ENCODE measurements at places on chromosomes 13 and 19.

DNA sequence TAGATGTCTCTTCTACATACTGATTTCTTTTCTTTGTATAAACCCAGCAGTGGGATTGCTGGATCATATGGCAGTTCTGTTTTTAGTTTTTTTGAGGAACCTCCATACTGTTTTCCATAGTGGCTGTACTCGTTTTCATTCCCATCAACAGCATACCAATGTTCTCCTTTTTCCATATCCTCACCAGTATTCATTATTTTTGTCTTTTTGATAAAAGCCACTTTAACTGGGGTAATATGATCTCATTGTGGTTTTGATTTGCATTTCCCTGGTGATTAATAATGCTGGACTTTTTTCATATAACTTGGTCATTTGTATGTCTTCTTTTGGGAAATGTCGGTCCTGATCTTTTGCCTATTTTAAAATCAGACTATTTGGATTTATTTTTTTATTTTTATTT lies 108.5 kb downstream of the PAN3 start:
- no peak for DNase-seq

DNA sequence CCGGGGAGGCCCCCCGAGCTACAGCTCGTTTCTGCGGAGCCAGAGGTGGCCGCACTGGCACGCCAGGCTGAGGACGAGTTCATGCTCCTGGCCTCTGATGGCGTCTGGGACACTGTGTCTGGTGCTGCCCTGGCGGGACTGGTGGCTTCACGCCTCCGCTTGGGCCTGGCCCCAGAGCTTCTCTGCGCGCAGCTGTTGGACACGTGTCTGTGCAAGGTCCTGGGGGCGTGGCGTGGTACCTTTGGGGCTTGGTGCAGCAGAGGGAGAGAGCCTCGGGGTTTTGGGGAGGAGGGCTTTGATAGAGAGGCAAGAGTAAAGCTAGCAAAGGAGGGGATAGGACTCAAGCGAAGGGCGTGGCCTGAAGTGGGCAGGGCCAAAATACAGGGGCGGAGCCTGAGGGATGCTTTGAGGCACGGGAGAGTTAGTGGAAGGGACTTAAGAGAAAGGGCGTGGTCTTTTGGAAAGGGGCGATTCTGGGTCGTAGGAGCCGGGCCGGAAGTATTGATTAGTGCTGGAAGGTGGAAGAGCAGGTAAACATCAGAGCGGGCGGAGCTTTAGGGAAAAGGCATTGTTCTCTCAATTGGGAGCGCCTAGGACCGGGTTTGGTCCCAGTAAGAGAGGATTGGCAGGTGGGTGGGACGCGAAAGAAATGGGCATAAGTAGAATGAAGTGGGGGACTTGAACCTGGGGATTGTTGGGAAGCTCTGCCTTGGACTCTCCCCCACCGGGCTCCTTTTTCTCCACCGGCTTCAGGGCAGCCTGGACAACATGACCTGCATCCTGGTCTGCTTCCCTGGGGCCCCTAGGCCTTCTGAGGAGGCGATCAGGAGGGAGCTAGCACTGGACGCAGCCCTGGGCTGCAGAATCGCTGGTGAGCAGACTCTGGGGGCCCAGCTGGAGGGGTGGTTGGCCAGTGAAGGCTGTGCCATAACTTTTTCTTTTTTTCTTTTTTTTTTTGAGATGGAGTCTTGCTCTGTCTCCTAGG lies 1.2 kb downstream of the PPM1N start:
- DNase-seq = no peak

DNA sequence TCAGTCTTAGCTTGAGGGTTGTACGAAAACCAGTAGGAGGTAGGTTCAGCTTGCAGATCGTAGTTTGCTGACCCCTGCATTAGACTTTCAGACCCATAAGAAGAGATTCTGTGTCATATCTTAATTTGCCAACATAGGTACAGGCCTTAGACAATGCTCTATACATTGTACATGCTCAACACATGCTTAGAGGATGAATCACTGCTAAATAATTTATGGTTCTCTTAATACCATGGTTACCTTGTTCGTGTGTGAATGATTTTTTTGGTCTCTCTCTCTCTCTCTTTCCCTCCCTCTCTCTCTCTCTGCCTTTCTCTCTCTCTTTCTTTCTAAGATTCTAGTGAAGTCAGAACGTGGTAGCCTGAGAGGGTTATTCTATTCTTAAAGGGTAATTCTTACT lies 112.2 kb downstream of the FGF14 start:
- DNase-seq = no peak

- DNase-seq = no peak
Measured at GRCh38 chr19:16901491-16902175, 12.8 kb downstream of the F2RL3 start.

- no peak for DNase-seq
Measured at GRCh38 chr13:106596275-106596937, 28.5 kb upstream of the ARGLU1 start.

- peak; percentile 67 for DNase-seq
Measured at GRCh38 chr13:103188713-103189326, 122.6 kb upstream of the SLC10A2 start.

DNA sequence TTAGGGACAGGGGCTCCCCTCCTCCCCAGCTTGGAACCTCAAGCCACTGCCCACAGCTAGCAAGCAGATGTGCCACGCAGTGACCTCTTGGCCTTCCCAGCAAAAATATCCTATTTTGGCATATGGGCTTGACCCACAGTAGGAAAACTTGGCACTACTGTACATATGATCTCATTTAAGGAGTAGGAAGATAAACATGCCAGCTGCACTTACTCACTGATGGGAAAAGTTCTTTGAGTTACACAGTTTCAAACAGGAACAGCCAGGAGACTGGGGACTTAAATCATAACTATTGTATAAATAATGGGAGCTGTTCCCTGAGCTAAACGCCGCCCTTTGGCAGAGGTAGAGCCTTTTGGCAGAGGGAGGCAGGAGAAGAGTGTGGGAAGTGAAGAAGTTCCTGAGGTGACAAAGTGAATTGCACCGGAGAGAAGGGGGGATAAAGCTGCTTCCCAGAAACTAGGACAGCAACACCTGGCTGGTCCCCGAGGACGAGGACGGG lies 6.1 kb downstream of the SACS start:
- DNase-seq = peak; percentile 99

- DNase-seq = no peak
Measured at GRCh38 chr13:100460791-100461190, 127.8 kb downstream of the GGACT start.

GRCh38 chr13:51066091-51066831 lies 44.8 kb downstream of the C13orf42 start:
- no peak for DNase-seq

DNA sequence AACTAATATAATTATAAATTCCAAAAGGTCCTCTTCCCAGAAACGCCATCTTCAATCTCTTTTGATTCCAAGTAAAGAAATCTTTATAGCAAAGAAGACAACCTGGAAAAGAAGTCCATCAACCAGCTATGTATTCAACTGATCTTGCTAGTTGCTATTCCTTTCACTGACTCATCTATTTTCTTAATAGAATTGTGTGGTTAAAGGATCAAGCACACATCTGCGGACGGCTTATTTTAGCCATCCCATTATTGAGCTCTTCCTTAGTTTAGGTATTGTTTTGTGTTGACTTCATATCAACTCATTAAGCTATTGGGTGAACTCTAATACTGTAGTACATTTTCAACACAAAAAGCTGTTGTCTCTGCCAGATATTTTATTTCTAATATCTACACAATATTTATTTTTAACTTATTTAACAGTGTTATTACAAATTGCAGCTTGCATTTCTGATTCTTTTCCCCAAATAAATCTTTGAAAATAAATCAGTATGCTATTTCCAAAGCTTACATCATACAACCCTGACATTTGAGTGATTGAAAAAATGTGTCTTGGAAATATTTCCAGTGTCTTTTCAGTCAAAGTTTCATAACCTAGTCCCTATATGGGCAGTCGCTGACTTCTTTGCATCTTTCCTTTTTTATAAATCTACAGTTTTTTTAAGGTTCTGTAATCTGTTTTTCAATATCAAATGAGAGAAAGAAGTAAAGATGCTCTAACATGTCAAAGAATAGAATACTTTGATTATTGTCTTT lies 158.8 kb upstream of the SPRY2 start:
- no peak for DNase-seq

- peak; percentile 62 for DNase-seq
Measured at GRCh38 chr19:10269333-10270179, 1.4 kb upstream of the ICAM1 start.

DNA sequence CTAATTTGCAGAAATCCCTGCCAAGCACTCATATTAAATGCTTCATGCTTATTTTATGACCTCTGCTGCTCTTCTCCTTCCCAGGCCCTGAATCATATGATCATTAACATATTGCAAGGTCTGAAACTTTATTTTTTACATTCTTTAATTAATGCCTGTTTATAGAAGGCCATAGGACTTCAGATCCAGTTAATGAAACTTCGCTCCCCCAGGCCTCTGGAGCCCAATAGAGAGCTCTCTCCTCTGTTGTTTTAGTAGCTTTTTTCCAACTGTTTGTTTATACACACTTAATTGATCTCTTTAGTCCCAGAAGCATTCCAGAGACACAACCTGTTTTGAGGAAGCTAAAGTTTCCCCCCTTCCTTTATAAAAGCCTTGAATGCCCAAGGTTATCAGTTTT lies 68.3 kb downstream of the DACH1 start:
- DNase-seq = no peak

DNA sequence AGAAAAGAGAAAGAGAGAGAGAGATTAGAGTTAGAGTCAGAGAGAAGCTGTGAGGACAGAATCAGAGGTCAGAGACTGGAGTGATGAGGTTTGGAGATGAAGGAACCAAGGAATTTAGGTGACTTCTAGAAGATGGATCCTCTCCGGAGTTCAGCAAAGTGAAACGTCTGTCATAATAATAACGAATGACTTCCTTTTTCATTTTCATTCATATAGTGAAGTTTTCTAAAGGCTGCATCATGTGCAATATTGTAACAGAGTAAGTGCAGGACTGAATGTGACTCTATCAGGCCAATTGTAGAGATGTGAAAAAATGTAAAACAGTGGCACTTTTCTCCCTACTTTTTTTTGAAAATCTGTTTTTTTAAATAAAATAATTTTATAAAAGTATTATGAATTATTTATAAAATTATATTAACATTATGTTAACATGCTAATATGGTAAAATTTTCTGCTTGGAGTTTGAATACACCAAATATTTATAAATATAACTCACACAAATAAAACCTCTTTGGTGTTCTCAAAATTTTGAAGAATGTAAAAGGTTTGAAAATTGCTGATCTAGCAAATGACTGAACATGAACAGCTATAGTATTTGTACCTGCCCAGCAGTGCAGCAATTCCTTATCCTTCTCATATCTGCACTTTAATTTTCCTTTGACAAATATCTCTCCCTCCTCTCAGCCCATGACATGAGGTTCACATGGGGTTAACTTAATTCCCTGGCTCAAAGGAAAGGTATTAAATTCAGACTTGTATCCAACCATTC lies 4.2 kb upstream of the TNFSF11 start:
- no peak for DNase-seq

- no peak for DNase-seq
Measured at GRCh38 chr13:94444826-94445225, 34.7 kb downstream of the DCT start.

- DNase-seq = no peak
Measured at GRCh38 chr13:111373486-111373885, 53.0 kb downstream of the TEX29 start.

- DNase-seq = no peak
Measured at GRCh38 chr13:25783076-25783475, 268.7 kb downstream of the SHISA2 start.

DNA sequence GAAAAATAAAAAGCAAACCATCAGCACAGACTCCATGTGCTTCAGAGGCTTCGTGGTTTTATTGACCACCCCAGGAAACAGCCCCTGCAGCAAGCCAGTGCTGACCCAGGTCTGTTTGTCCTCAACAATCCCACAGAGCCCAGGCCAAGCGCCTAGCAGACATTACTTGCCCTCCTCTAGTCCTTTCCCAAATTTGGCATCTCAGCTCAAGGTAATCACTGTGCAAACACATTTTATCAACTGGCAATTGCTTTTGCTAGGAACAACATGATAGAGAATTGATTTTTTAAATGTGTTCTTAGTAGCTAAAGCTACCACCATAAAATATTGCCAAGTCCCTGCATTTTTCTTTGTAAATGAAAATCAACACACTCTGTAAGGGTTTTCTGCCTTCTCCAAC lies 121.8 kb downstream of the STOML3 start:
- DNase-seq = no peak

- DNase-seq = no peak
Measured at GRCh38 chr19:38513762-38514167, 80.3 kb downstream of the RYR1 start.

DNA sequence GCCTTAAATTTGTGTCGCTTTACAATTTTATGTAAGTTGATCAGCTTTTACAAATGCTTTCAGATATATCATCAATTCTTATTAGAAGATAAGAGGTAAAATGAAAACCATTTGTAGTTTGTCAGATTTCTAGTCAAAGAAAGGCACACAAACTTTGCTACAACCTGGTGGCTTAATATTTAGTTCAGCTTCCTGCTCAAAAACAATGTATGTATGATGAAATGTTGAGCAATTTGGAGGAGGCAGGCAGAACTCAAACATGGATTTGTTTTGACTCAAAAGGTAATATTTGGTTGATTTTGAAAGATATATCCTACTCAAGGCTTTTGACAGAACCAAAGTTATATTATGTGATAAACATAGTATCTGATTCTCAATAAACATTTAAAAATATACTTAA lies 24.2 kb downstream of the NEK5 start:
- DNase-seq = no peak

- DNase-seq = peak; percentile 7
Measured at GRCh38 chr13:39105110-39105509, 66.9 kb downstream of the NHLRC3 start.

DNA sequence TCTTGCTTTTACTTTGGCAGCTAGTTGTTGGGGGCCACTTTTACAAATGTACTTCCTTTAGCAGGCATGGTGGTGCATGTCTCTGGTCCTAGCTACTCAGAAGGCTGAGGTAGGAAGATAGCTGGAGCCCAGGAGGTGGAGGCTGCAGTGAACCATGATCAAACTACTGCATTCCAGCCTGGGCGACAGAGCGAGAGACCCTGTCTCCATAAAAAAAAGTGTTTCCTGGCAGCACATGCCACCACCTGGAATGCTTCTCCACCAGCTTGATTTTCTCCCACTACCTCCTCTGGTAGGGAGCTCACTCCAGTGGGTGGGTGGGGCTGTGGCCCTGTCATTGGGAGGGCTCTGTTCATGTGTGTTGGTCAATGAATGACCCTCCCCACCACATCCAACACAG lies 12.5 kb downstream of the FZR1 start:
- DNase-seq = no peak

GRCh38 chr19:18119013-18119716 lies 21.6 kb downstream of the MAST3 start:
- peak; percentile 43 for DNase-seq

- DNase-seq = peak; percentile 65
Measured at GRCh38 chr13:114082849-114083645, 49.4 kb downstream of the RASA3 start.

- no peak for DNase-seq
Measured at GRCh38 chr13:28984825-28985224, 164.7 kb downstream of the MTUS2 start.

- no peak for DNase-seq
Measured at GRCh38 chr19:56873493-56873892, 33.0 kb upstream of the PEG3 start.

GRCh38 chr13:71862459-71862943 lies 4.5 kb downstream of the DACH1 start:
- no peak for DNase-seq

- peak; percentile 71 for DNase-seq
Measured at GRCh38 chr13:98997738-98998641, 20.1 kb upstream of the DOCK9 start.
